Astrocyte (in vitro differentiated cells and primary cell): ENCODE measurements at places on chromosomes 1 and 21. TPM values are rescaled to one million over a fixed set of nuclear protein-coding genes. Genes with fewer than 3 reads are reported as not detected.

- peak; percentile 69 for DNase-seq
- H3K27ac ChIP-seq, result no peak overlapping the region
- no peak overlapping the region for H3K4me3 ChIP-seq
- H3K27me3 ChIP-seq, result no peaks in the 10 kb centered on the region
Observed at GRCh38 chr1:208778417-208778816, 534.2 kb upstream of the PLXNA2 start.

- no peaks in the 10 kb centered on the region for H3K36me3 ChIP-seq
- no peak overlapping the region for H3K4me3 ChIP-seq
- no peak for DNase-seq
- peaks cover 8% of the 10 kb centered on the region for H3K4me1 ChIP-seq
- H3K27ac ChIP-seq, result no peak overlapping the region
Observed at GRCh38 chr1:50425376-50426107, 2.3 kb upstream of the DMRTA2 start.

GRCh38 chr1:43153443-43153842, 18.6 kb downstream of the EBNA1BP2 start:
- no peak for DNase-seq
- no peak overlapping the region for H3K4me3 ChIP-seq
- H3K4me1 ChIP-seq, result no peaks in the 10 kb centered on the region
- H3K27me3 ChIP-seq, result peaks cover 20% of the 10 kb centered on the region

GRCh38 chr1:9294910-9295636, 2.4 kb downstream of the SPSB1 start:
- peak; percentile 71 for DNase-seq
- peaks cover 3% of the 10 kb centered on the region for H3K36me3 ChIP-seq
- H3K4me1 ChIP-seq, result peaks cover 37% of the 10 kb centered on the region
- peak overlapping the region; percentile 83 for H3K27ac ChIP-seq

DNA sequence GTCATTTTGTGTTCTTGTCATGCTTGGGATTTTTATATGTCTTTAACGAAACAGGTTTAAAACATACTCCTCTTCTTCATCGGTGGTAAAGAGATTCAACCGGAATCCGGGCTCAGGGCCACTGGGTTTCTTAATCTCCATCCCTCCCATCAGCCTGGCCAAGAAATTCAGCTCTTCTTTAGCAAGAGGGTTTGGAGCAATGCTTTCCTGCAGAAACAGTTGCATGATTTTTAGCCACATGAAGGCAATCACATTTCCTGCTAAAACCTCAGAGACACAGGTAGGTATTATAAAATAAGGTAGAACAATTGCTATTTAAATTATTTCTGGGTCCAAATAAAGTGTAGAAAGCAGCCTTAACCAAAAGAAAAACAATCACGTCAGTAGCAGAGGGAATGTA, 22.7 kb upstream of the LSM10 start:
- peaks cover 6% of the 10 kb centered on the region for H3K36me3 ChIP-seq
- H3K27me3 ChIP-seq, result no peaks in the 10 kb centered on the region
- no peak overlapping the region for H3K4me3 ChIP-seq
- no peak for DNase-seq

- no peak overlapping the region for H3K27ac ChIP-seq
- H3K4me3 ChIP-seq, result no peak overlapping the region
- H3K27me3 ChIP-seq, result no peaks in the 10 kb centered on the region
- peaks cover 24% of the 10 kb centered on the region for H3K4me1 ChIP-seq
Observed at GRCh38 chr1:222821239-222821638, 6.4 kb downstream of the DISP1 start.

DNA sequence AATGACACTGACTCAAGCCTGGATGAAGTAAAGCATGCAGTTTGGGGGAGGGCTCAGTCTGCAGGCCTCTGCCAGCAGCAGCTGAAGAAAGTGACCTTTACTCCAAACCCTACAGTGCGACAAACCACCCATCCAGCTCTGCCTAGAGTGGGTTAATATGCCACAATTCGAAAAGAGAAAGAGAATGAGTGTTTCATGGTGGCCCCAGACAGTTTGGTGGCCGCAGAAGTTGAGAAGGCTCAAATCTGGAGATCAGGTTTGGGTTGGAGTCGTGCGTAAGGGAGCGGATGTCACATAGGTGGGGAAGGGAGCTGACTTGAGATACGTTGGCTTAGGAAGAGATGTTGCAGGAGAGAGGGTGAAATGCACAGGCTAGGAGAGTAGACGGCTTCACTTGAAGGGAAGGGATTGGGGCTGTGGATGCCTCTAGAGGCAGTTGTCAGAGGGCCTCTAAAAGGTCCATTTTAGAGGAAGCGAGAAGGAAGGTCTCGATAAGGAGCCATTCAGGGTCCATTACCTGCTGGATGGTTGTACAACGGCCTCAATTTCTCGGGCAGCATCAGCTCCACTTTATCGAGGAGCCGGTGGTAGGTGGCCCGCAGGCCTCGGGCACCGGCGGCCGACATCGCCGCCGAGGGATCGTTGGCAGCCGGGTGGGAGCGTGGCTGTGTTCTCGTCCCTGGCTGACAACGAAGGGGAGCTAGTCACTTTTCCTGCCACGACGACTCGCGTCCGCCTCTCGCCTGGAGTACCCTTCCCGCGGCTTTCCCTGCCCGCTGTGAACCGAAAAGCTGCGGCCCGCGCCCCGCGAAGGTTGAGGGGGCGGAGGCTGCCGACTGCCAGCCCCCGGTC, 1.0 kb upstream of the DCAF6 start:
- no peaks in the 10 kb centered on the region for H3K27me3 ChIP-seq
- no peaks in the 10 kb centered on the region for H3K36me3 ChIP-seq
- H3K27ac ChIP-seq, result peak overlapping the region; percentile 84
- peaks cover 8% of the 10 kb centered on the region for H3K4me1 ChIP-seq
- peak overlapping the region; percentile 84 for H3K4me3 ChIP-seq

DNA sequence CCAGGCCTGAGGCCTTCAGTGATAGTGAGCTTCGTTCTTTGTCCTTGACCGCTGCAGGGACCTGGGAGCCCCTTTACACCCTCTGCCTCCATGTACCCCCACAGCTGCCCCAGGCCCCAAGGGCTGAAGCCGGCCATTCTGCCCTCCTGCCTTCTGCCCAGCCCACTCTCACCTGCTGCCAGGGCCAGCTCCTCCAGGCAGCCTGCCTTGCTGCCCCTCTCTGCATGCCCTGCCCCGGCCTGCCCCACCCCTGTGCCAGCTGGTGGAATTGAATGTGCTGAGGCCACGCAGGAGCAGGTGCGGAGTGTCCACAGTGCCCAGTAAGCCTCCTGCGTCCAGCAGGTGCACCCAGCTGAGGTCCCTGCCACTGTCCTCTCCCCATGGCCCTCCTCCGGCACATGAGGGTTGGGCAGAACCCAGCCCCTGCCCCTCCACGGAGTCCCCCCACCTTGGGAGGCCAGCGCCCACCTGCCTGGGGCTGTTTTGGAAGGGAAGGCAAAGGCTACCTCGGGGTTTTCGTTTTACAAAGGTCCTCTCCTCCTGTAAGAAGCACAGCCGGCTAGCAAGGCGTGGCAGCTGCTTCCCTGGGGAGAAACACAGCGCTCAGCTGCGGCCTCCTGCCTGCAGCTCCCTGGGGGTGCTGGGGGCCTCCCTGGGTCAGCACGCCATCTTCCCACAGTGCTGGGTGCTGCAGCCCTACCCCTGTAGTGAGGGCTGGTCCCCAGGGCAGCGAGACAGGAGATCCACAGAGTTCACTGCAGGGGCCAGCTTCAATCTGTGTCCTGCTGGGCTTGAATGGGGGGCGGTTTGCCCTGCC, 21.0 kb downstream of the MMEL1 start:
- peaks cover 7% of the 10 kb centered on the region for H3K27me3 ChIP-seq
- no peak overlapping the region for H3K27ac ChIP-seq
- H3K36me3 ChIP-seq, result no peaks in the 10 kb centered on the region
- H3K4me1 ChIP-seq, result peaks cover 8% of the 10 kb centered on the region
- no peak overlapping the region for H3K4me3 ChIP-seq

DNA sequence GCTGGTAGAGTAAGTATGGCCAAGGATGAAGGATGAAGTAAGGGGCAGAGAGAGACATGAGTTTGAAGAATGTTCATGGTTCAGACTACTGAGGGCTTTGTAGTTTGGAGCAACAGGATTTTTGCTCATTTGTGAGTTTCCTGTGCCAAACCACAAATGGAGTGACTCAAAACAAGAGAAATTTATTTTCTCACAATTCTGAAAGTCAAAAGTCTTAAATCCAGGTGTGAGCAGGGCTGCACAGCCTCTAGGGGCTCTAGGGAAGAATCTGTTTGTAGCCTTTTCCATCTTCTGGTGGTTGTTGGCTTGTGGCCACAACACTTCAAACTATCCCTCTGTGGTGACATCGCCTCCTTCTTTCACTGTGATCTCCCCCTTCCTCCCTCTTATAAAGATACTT, 58.9 kb downstream of the RHOU start:
- H3K27me3 ChIP-seq, result no peaks in the 10 kb centered on the region
- H3K27ac ChIP-seq, result no peak overlapping the region
- DNase-seq, result peak; percentile 22
- no peaks in the 10 kb centered on the region for H3K36me3 ChIP-seq
- no peaks in the 10 kb centered on the region for H3K4me1 ChIP-seq
- no peak overlapping the region for H3K4me3 ChIP-seq

DNA sequence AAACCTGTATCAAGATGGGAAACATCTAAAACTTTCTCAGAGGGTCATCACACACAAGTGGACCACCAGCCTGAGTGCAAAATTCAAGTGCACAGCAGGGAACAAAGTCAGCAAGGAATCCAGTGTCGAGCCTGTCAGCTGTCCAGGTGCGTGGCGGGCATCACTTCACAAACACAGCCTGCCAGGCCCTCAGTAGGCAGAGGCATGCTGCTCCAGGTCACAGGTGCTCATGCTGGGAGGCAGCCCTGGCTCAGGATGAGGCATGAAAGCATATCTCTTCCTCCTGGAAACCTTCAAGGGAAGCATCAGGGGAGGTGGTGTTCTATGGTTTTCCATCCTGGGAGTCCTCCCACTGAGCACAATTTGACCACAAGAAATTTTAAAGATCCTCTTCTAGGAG, 6.3 kb downstream of the CD2 start:
- H3K27me3 ChIP-seq, result peaks cover 5% of the 10 kb centered on the region
- no peak overlapping the region for H3K27ac ChIP-seq
- H3K36me3 ChIP-seq, result no peaks in the 10 kb centered on the region
- H3K4me1 ChIP-seq, result no peaks in the 10 kb centered on the region
- no peak for DNase-seq
- no peak overlapping the region for H3K4me3 ChIP-seq

- no peaks in the 10 kb centered on the region for H3K36me3 ChIP-seq
- H3K4me1 ChIP-seq, result no peaks in the 10 kb centered on the region
- DNase-seq, result no peak
- no peak overlapping the region for H3K27ac ChIP-seq
Observed at GRCh38 chr1:240847325-240847724, 235.4 kb upstream of the GREM2 start.

- H3K27ac ChIP-seq, result no peak overlapping the region
- no peaks in the 10 kb centered on the region for H3K27me3 ChIP-seq
- H3K36me3 ChIP-seq, result no peaks in the 10 kb centered on the region
- no peak overlapping the region for H3K4me3 ChIP-seq
- DNase-seq, result peak; percentile 3
Observed at GRCh38 chr1:74858136-74858535, 125.2 kb downstream of the TYW3 start.

DNA sequence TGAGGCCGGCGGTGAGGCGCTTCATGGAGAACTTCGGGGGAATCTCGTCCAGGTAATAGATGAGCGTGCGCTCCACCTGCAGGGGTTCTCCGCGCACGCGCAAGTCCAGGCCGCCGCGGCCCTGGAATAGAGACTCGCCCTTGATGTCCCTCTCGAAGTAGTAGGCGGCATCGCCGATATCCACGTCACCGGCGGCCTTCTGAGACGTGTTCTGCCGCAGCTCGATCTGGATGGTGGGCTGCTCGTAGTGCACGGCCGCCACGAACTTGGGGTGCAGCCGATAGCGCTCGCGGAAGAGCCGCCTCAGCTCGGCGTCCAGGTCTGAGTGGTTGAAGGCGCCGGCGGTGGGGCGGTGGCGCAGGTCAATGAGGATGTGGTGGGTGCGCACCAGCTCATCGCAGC, 726 bp downstream of the TACSTD2 start:
- no peak for DNase-seq
- peaks cover 34% of the 10 kb centered on the region for H3K27me3 ChIP-seq
- H3K4me3 ChIP-seq, result peak overlapping the region; percentile 39
- H3K36me3 ChIP-seq, result no peaks in the 10 kb centered on the region
- H3K27ac ChIP-seq, result no peak overlapping the region
- H3K4me1 ChIP-seq, result peaks cover 4% of the 10 kb centered on the region

DNA sequence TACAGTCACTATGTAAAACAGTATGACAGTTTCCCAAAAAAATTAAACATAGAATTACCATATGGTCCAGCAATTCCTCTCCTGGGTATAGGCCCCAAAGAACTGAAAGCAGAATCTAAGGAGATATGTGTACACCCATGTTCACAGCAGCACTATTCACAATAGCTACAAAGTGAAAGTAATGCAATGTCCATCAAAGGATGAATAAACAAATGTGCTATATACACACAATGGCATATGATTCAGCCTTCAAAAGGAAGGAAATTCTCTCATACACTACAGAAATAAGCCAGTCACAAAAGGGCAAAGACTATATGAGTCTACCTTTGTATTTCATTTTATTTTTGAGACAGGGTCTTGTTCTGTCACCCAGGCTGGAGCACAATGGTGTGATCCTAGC, 120.4 kb downstream of the TOMM20 start:
- H3K4me1 ChIP-seq, result peaks cover 22% of the 10 kb centered on the region
- H3K27ac ChIP-seq, result no peak overlapping the region
- H3K36me3 ChIP-seq, result no peaks in the 10 kb centered on the region
- no peaks in the 10 kb centered on the region for H3K27me3 ChIP-seq

GRCh38 chr1:173084292-173084691, 33.6 kb upstream of the TNFSF18 start:
- H3K27ac ChIP-seq, result no peak overlapping the region
- peak; percentile 48 for DNase-seq
- H3K36me3 ChIP-seq, result no peaks in the 10 kb centered on the region
- no peaks in the 10 kb centered on the region for H3K4me1 ChIP-seq
- no peak overlapping the region for H3K4me3 ChIP-seq

DNA sequence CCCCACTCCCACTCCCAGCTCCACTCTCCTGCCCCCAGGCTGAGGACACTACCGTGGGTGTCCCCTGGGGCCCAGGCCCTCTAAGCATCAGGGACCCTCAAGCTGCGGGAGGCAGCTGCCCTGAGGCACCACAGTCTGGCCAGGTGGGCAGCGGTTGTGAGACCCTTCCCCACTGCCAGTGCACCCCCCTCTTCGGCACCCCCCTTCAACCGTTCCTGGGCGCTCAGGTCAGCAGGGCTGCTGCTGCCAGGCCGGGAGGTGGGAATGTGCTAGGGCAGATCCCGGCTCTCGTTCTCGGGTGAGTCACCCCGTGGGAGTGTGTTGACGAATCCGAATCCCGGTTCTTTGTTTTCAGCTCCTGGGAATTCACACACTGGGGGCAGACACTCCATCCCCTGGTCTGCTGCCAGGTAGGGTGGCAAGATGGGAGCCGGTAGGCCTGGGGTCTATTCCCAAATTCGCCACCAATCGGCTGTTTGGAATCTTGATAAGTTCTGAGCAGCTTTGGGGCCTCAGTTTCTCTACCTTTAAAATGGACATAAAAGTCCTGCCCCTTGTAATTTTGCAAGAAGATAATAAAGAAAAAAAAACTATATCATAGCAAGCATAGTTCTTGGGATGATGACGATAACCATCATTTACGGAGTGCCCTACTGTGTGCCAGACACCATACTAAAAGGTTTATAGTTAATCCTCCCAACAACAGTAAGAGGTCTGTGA, 28.5 kb upstream of the CASZ1 start:
- DNase-seq, result peak; percentile 78
- peaks cover 6% of the 10 kb centered on the region for H3K27me3 ChIP-seq
- peaks cover 8% of the 10 kb centered on the region for H3K4me1 ChIP-seq
- no peak overlapping the region for H3K4me3 ChIP-seq

The BEND5 gene
- 1.4 and 2.7 TPM in 2 replicates for total RNA-seq

The FCMR gene
- total RNA-seq, result 0.55 and 0.73 TPM in 2 replicates

The NBPF1 gene
- total RNA-seq, result 21.6 and 23.1 TPM in 2 replicates

The SRSF4 gene
- total RNA-seq, result 48.2 and 52.6 TPM in 2 replicates

The DNAI4 gene
- total RNA-seq, result 6.9 and 7.7 TPM in 2 replicates
